ENCODE measurements at places on chromosomes 1 and 21. TPM values are rescaled to one million over a fixed set of nuclear protein-coding genes. Genes with fewer than 3 reads are reported as not detected.

DNA sequence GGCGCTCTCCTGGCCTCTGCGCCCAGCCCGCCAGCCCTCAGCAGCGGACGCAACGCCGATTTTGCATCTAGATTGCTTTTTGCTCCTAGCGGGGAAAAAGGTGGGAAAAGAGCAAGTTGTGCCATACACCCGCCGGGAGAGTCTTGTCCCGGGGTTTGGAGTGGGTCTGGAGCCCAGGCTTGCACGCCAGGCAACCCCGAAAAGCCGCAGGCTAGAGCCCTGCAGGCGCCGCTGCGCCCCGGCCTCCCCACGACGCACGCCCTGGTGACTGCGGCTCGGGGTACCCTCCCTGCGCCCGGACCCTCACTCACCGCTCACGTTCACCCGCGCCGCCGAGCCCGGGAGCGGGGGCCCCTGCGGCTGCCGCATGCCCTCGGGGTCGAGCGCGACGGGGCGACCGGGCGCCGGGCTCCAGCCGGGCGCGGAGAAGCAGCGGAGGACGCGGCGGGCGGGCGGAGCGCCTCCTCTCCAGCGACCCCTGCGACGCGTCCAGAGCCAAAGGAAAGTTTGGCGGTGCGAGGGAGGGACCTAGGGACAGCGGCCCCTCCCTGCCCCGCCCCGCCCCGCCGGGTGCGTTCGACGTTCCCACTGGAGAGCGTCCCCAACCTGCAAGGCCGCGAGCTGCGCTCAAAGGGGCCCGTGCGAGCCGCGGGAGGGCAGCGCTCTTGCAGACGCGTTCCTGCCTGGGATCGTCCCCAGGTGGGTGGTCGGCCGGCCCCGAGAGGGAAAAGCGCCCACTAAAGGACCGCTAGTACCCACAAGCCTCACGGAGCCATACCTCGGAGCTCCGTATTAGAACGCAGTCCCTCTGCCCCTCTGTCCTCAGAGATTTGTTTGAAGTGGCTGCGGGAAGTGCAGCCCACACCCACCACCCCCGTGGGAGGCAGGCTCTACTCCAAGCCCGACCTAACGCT lies at the start of gene LPAR3:
TSS of gene LPAR3 (minus strand) at position 502 of the 914 bp plus-strand sequence. CDS start 27,086 bp downstream, outside the sequence.
- H3K4me3 ChIP-seq = no peak within 1 kb of the TSS
- H3K27ac ChIP-seq = no peak within 1 kb of the TSS
- DNase-seq = no peak

Gene PEX10
- total RNA-seq = 26.3 TPM

- no peak for DNase-seq
- H3K27me3 ChIP-seq = no peaks in the 10 kb centered on the region
- peaks cover 12% of the 10 kb centered on the region for H3K4me1 ChIP-seq
- no peak overlapping the region for H3K4me3 ChIP-seq
These were observed 45.0 kb downstream of the NEK2 start for GRCh38 chr1:211630236-211631081.

- H3K36me3 ChIP-seq = no peaks in the 10 kb centered on the region
- H3K4me3 ChIP-seq = no peak overlapping the region
- H3K4me1 ChIP-seq = no peaks in the 10 kb centered on the region
- H3K27ac ChIP-seq = no peak overlapping the region
- no peak for DNase-seq
These were observed 25.5 kb upstream of the DNAH14 start for GRCh38 chr1:224903955-224904354.

DNA sequence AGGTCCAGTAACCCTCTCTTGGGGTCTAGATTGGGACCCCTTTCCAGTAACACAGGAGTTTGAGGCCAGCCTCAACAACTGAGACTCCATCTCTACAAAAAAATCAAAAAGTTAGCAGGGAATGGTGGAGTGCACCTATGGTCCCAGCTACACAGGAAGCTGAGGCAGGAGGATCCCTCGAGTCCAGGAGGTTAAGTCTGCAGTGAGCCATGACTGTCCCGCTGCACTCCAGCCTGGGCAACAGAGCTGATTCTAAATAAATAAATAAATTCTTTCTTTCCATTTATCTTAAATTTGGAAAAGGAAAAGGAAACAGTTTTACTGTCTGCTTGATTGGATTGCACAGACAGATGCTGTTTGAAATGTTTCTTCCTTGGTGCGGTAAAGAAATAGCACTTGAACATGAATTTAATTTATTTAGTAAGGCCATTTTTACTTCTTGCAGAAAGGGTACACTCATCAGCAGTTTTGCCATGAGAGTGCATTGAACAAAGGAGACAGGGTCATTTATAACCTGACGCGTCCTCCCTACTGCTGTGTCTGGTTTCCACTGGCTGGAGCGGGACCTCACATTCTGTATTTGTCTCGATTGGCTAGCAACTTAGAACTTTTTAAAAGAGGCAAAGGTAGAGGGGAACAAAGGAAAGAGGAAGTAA lies 37.0 kb upstream of the ZNF496 start:
- no peak overlapping the region for H3K4me3 ChIP-seq
- H3K27me3 ChIP-seq = no peaks in the 10 kb centered on the region
- H3K36me3 ChIP-seq = no peaks in the 10 kb centered on the region
- H3K27ac ChIP-seq = no peak overlapping the region
- no peak for DNase-seq

Gene ADORA3
- total RNA-seq = not detected

DNA sequence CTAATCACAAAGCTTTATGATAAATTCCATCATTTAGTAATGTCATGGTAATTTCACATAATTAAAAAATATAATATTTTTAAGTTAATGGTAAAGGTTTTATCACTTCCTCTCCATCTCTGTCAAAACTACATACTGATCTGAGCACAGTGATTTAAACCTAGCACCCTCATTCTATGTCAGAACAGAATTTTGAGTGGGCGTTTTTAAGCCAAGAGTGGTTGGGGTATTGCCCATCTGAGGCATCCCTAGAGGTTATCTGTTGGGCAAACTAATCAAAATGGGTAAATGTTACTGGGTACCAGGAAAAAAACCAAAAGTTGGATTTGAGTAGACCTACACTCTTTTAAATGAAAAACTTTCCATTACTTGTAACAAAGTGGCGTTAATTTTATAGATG lies 100.7 kb upstream of the GFI1 start:
- H3K4me3 ChIP-seq = no peak overlapping the region
- peaks cover 16% of the 10 kb centered on the region for H3K4me1 ChIP-seq
- no peak overlapping the region for H3K27ac ChIP-seq
- DNase-seq = no peak
- no peaks in the 10 kb centered on the region for H3K27me3 ChIP-seq
- no peaks in the 10 kb centered on the region for H3K36me3 ChIP-seq

Gene CFAP57
- total RNA-seq = 1.6 TPM

Gene FAM177B
- not detected for total RNA-seq

- H3K36me3 ChIP-seq = no peaks in the 10 kb centered on the region
- DNase-seq = no peak
- peaks cover 9% of the 10 kb centered on the region for H3K4me1 ChIP-seq
- no peak overlapping the region for H3K27ac ChIP-seq
- H3K4me3 ChIP-seq = no peak overlapping the region
These were observed 161.7 kb downstream of the PBX1 start for GRCh38 chr1:164720440-164721227.

- H3K36me3 ChIP-seq = no peaks in the 10 kb centered on the region
- H3K4me1 ChIP-seq = peaks cover 31% of the 10 kb centered on the region
- no peaks in the 10 kb centered on the region for H3K27me3 ChIP-seq
- no peak for DNase-seq
- no peak overlapping the region for H3K4me3 ChIP-seq
These were observed 30.3 kb upstream of the ECE1 start for GRCh38 chr1:21320410-21321108.

DNA sequence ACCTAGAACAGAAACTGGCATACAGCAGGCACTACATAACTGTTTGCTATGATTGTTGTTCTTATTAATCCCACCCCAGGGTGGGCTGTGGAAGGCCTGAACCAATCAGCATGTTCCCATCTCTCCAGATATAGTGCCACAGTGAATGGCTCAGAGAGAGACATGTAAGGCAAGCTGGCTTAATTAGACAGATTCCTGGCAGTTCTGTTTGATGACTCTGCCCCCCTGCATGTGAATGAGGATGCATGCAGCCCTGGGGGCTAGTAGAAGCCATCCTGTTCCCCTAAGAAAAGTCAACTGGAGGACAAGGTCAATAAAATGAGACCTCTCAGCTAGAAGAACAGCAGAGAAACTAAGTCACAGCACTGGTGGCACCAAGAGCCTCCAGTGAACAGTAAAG lies 130.3 kb downstream of the GLIS1 start:
- H3K27me3 ChIP-seq = 0 out of 2 replicates have a peak, but pooled peaks cover 6% of the 10 kb centered on the region
- H3K36me3 ChIP-seq = no peaks in the 10 kb centered on the region
- H3K4me3 ChIP-seq = no peak overlapping the region
- no peaks in the 10 kb centered on the region for H3K4me1 ChIP-seq

DNA sequence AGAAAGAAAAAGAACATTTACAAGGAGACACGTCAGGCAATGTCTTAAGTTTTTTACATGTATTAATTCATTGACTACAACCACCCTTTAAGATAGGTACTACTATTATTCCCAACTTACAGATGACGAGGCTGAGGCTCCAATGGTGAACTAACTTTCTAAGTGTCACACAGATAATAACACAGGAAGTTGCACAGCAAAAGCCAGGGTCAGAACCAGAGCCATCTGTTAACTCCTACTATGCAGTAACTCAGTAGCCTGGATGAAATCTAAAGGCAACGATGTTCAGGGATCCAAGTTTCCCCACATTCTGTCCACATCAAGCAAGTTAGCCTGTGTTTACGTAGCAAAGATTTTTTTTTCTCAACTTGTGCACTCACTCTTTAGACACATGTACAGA lies 371.7 kb downstream of the PTPRC start:
- no peaks in the 10 kb centered on the region for H3K36me3 ChIP-seq
- no peaks in the 10 kb centered on the region for H3K4me1 ChIP-seq
- H3K27ac ChIP-seq = no peak overlapping the region

DNA sequence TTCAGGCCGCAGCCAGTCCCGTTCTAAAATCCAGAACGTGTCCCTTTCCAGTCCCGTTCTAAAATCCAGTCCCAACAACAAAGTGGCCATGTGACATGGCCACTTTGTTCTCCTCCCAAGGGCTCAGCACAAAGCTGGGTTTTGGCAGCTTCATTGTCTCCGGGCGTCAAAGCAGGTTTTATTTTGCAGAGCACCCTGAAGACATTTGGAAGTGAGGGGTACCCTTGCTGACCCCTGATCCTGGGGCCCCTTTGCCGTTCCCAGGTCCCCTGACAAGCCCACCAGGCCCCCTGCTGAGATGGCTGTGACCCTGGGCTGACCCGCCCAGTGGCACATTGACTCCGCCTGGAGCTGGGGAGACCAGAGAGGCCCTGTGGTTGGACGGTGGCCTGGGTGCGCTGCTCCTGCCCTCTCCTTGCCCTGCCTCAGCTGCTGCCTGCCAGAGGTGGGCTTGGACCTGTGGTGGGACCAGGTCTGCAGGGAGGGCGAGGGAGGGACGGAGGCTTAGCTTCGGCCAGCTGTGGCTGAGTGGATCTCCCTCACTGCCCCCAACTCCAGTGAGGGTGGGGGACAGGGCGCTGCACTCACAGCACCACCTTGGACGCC lies 4.3 kb downstream of the PFKL start:
- H3K27me3 ChIP-seq = no peaks in the 10 kb centered on the region
- no peak overlapping the region for H3K27ac ChIP-seq
- 0 out of 2 replicates have a peak, but pooled peaks cover 6% of the 10 kb centered on the region for H3K4me1 ChIP-seq
- H3K4me3 ChIP-seq = no peak overlapping the region
- no peaks in the 10 kb centered on the region for H3K36me3 ChIP-seq

Gene OLIG2
- total RNA-seq = not detected

GRCh38 chr1:203424861-203425662 lies 50.5 kb upstream of the PRELP start:
- no peak overlapping the region for H3K4me3 ChIP-seq
- H3K27ac ChIP-seq = no peak overlapping the region
- no peaks in the 10 kb centered on the region for H3K36me3 ChIP-seq
- no peaks in the 10 kb centered on the region for H3K4me1 ChIP-seq

GRCh38 chr21:44643741-44644310 lies 2.4 kb upstream of the KRTAP10-11 start:
- no peaks in the 10 kb centered on the region for H3K4me1 ChIP-seq
- H3K4me3 ChIP-seq = no peak overlapping the region
- H3K27ac ChIP-seq = no peak overlapping the region
- peaks cover 45% of the 10 kb centered on the region for H3K27me3 ChIP-seq

Gene PRRX1
- total RNA-seq = not detected

DNA sequence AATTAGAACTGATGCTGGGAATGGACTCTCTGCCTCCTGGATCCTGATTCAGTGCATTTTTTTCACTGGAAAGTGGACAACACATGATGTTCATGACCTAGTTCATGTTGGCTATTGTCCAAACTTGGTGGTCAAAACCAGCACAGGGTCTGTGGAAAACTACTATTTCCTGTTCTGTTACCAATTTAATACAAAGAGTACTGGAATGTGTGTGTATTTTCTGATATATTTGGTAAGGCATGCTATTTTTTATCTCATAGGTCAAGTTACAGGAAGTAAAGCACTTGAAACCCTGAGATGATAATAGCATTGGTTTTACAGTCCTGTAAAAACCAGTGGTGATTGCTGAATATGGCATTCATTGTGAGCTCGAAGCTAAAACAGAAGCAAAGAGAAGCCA lies 89.9 kb downstream of the SGIP1 start:
- H3K36me3 ChIP-seq = no peaks in the 10 kb centered on the region
- DNase-seq = no peak
- H3K27me3 ChIP-seq = no peaks in the 10 kb centered on the region
- H3K27ac ChIP-seq = no peak overlapping the region

GRCh38 chr1:109266965-109267364 lies 16.0 kb downstream of the PSRC1 start:
- DNase-seq = peak; percentile 32
- H3K27me3 ChIP-seq = no peaks in the 10 kb centered on the region
- H3K27ac ChIP-seq = peak overlapping the region; percentile 29

- no peaks in the 10 kb centered on the region for H3K36me3 ChIP-seq
- H3K27me3 ChIP-seq = no peaks in the 10 kb centered on the region
- H3K27ac ChIP-seq = no peak overlapping the region
- no peak overlapping the region for H3K4me3 ChIP-seq
- DNase-seq = no peak
- H3K4me1 ChIP-seq = no peaks in the 10 kb centered on the region
These were observed 3.7 kb downstream of the OR10J1 start for GRCh38 chr1:159443066-159443750.

Gene TMEM125
- total RNA-seq = 55.6 TPM

GRCh38 chr1:169133801-169134502 lies 27.5 kb downstream of the ATP1B1 start:
- no peak overlapping the region for H3K27ac ChIP-seq
- H3K4me1 ChIP-seq = no peaks in the 10 kb centered on the region
- H3K36me3 ChIP-seq = peaks cover 29% of the 10 kb centered on the region
- no peaks in the 10 kb centered on the region for H3K27me3 ChIP-seq

DNA sequence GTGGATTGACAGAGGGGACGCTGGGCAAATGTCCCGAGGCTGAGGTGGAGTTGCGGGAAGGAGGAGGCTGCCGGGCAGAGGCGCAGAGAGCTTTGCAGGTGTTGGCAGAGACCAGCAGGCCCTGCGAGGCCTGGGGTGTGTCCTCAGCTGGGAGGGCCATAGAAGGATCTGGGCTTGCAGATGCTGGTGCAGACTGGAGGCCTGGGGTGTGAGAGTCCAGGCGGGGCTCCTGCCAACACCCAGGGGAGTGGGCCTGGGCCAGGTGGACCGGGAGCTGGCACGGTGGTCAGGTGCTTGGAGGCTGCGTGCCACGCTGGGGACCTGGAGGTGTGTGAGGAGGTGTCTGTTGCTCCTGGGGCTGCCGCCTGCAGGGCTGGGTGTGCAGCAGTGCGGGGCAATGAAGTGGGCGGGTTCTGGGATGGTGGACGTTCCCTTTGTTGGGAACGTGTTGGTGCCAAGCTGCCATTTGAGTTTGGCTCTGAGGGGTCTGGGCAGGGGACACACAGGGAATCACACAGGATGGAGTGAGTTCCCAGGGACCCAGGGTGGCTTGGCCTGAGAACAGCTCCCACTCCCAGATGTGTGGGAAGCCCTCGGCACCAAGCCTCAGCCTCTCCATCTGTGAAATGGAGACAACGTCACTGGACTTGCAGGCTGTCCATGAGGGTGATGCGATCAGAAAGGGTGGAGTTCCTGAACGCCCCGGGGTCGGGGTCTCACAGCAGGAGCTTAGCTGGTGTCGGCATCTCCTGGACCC lies 39.9 kb upstream of the POFUT2 start:
- no peak for DNase-seq
- H3K4me3 ChIP-seq = no peak overlapping the region
- H3K4me1 ChIP-seq = peaks cover 19% of the 10 kb centered on the region

Measured in PC-9 (cell line).